Astrocyte of the cerebellum (primary cell): ENCODE measurements at places on chromosomes 7 and 10.

DNA sequence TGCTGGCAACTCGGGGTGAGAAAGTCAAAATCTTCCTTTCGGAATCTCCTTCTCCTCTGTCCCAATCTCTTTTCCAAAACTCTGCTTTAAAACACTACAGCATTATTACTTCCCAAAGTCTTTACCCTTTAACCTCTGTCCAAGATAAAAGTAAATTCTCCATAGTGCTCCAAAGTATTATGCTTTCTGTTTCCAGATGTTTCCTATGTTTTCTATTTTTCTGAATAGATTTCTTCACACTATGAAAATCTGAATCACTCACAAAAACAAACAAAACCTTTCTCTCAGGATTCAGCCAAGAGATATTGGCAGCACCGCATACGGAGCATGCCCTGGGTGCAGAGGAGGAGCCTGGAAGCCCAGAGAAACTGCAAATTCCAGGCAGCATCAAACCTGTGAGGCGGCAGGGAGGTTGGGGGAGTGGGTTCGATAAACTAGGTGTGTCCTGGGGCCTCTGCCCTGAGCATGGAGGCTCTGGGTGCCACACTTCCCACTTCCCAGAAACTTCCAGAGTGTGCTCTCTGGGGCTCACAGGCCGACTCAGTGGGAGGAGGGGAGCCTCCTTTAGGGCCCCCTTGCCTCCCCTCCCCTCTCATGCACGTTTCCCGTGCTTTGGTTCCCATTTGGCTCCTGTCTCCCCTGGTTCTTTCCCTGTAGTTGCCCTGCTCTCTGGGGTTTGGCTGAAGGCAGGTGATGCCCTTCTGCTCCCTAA, 35.6 kb downstream of the VIPR2 start:
- DNase-seq, result no peak

DNA sequence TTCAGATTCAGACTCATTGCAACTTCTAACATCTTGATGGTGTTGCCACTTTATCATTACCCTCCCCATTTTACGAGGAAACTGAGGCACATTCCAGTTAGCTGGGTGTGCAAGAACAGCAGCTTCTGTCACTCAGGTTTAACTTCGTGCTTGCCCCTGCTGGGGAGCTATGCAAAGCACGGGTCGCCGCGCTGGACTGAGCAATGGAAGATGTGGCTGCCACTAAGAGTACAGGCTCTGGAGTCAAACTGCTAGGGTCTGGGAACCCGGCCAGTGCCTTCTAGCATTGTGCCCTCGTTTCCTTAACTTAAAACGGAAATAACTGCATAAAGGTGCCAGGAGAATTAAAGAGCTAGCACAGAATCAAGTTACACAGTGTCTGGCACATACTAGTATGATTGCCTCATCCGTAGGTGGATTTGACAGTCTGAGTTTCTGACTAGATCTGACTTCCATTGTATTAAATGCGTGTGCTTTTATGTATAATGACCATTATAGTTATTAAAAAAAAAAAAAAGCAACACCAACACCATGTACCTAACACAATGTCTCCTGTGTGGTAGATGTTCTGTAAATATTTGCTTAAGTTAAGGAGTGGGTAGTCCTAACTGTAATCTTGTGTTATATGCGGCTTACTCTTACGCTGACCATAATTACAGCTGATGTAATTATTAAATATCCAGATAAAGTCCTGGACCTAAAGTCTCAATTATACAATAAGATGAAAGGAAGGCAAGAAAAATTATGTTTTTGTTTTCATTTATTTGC, 842 bp downstream of the ZNF22 start:
- no peak for DNase-seq

DNA sequence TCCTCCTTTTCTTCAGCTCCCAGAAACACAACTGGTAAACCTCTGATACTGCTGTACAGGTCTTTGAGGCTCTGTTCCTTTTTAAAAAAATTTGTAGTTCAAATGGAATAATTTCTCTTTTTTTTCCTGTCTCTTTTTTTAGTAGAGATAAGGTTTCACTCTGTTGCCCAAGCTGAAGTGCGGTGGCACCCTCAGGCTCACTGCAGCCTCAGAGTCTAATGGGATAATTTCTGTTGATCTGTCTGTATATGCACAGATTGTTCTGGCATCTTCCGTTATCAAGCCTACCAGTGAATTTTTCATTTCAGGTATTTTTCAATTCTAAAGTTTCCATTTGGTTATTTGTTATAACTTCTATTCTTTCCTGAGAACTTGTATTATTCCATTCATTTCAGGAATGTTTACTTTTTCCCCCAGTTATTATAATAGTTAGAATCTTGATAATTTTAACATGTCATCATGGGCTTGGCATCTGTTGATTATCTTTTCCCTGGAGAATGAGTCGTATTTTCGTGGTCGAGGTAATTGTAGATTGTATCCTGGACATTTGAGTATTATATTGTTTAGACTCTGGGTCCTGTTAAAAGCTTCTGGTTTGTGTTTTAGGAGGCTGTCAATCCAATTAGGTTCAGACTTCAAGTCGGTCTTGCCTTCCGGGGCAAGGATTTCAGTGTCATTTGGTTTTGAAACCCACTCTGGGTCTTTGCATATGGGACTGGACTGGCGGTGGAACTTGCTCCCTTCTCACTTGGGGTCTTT, 24.5 kb downstream of the CRCP start:
- DNase-seq, result no peak

DNA sequence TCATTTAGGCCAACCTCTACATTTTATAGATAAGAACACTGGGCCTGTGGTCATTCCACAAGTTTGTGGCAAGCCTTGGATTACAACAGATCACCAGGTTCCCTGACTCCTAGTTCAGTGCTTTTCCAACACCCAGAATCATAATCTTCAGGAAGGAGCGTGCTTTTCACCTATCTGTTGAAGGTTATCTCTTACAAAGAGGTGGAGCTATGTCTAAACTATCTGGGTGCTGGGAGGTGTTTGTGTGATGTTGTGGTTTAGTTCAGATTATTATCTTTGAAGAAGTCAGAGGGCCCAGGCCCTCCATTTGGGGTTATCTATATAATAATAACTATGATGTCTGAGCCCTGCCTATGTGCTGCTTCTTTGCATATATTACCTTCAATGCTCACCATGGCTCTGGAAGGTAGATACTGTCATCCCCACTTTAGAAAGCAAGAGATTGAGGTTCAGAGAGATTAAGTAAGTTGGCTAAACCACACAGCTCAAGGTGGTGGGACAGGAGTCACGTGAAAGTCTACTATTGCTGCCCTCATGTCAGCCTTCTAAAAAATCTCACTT, 24.0 kb downstream of the IL2RA start:
- no peak for DNase-seq

- no peak for DNase-seq
Observed at GRCh38 chr10:11097686-11098085, 80.0 kb downstream of the CELF2 start.

DNA sequence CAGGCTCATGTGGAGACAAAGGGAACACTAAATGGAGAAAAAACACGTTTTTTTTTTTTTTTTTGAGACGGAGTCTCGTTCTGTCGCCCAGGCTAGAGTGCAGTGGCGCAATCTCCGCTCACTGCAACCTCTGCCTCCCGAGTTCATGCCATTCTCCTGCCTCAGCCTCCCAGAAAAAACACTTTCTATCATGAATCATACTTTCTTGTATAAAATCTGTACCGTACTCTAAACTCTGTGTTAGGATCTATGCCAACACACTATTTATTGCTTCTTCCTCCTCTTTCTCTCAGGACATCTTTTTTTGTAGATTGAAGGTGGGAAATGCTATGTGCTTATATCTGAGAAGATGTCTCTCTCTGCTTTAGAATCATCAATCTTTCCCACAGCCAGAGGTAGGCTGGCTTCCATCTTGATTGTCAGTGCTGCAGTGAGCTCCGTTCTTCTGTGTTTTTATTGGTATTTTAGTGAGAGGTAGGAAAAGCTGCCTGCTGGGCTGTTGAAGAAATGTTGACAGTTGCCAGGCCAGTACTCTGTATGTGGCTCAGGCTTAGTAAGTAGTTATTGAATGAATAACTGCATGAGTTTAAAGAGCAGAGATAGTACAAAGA, 101.1 kb downstream of the GPR85 start:
- no peak for DNase-seq

- DNase-seq, result no peak
Observed at GRCh38 chr7:5005066-5005465, 40.6 kb upstream of the RBAK start.

DNA sequence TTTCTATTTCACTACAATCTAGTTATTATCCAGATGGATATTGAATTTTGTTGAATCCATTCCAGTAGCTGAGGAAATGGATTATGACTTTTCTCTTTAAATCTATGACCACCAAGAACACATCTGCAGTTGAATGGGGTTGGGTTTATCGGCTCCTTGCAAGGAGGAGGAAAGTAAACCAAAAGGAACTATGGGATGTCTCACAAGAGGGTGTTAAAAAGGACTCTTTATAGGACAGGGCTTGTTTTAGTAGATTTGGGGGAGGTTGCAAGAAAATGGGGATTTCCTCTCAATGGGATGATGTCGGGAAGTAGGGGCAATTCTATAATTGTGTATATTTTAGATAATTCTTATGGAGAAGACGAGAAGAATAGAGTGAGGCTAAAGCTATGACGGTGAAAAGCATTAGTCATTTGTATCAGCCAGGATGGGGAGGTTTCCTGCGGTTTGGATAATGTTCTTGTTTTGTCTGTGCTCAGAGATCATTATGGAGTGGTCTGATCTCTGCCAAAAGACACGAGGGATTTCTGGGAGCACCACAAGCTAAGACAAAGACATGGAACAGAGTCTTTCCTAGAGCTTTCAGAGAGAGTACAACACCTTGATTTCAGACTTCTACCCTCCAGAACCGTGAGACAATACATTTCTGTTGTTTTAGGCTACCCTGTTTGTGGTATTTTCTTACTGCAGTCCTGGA, 5.3 kb upstream of the LRRC61 start:
- DNase-seq, result peak; percentile 93

DNA sequence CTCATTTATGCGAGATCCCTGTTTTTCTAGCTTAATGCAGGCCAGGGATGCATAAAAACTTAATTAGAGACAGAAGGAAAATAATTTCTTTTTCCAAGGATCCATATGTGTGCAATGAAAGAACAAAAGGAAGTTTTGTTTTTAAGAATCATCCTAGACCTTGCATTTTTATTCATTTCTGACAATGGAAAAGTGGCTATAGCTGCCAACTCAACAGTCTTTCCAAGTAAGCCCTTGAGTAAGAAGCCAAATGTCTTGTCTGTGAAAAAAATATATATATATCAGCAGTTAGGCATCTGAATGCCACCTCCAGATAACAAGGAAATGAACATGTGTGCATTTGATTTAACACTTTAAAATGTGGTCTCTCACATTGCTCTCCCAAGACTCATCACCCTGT, 1397.6 kb downstream of the GATA3 start:
- DNase-seq, result no peak

GRCh38 chr10:3524086-3524960, 260.7 kb downstream of the KLF6 start:
- no peak for DNase-seq

DNA sequence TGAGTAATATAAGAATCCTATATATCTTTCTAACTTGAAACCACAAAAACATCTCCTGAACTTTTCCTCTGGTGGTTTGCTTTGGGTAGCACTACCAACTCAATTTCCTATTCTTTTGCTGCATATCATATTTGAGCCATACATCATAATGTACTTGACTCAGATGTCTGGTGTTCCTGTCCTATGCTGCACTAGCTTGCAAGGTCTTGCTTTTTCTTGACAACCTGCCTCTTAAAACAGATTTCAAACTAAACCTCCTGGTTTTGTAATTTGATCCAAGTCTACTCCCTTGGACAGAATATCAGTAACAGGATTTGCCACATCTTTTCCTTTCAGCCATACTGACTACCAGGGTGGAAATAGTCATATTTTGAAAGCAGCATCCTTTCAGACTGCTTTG, 520.3 kb upstream of the LRRTM3 start:
- no peak for DNase-seq

DNA sequence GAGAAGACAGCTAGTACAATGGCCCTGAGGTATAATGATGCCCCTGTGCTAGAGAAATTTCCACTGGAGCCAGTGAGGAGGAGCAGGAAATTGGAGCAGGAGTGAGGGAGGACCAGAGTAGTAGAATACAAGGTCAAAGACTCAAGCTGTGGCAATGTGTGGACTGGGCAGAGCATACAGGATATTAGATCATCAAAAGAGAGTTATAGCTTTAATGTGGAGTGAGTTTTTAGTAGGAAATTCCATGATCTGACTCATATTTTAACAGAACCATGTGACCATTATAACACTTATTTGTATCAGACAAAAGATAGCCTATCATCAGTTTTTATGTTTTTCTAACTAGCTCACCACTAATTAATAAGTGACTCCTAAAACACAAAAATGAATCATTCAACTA, 154.1 kb downstream of the DGKB start:
- peak; percentile 49 for DNase-seq

- DNase-seq, result peak; percentile 54
Observed at GRCh38 chr10:23994459-23995046, 214.4 kb upstream of the KIAA1217 start.

DNA sequence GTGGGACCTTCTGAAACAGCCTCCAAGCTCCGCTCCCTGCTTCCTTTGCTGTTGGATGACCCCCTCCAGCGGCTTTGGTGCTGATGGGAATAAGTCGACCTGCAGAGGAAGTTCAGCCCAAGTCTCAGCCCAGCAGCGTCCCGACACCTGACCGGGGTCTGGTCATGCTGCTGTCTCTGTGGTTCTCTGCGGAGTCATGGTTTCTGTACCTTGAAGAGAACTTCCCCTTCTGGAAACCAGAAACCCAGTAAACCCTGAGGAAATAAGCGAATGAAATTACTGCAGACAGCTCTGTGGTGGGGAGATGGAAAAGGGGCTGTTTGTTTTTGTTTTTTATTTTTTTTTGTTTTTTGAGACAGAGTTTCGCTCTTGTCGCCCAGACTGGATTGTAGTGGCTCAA, 18.3 kb upstream of the ZNF12 start:
- DNase-seq, result no peak

- no peak for DNase-seq
Observed at GRCh38 chr7:104934665-104935064, 79.3 kb upstream of the KMT2E start.

DNA sequence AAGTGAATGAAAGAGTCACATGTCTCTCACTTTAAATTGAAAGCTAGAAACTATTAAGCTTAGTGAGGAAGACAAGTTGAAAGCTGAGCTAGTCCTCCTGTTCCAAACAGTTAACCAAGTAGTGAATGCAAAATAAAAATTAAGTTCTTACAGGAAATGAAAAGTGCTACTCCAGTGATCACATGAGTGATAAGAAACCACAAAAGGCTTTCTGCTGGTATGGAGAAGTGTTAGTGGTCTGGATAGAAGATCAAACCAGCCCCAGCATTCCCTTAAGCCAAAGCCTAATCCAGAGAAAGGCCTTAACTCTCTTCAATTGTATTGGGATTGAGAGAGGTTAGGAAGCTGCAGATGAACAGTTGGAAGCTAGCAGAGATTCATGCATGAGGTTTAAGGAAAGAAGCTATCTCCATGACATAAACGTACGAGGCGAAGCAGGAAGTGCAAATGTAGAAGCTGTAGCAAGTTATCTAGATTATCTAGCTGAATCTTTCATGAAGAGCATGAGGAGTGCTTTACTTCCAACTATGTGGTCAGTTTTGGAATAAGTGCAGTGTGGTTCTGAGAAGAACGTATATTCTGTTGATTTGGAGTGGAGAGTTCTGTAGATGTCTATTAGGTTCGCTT, 261.6 kb downstream of the MDFIC start:
- peak; percentile 5 for DNase-seq
